SJCRH30 (cell line): ENCODE measurements at places on chromosomes 6 and 20. TPM values are rescaled to one million over a fixed set of nuclear protein-coding genes. Genes with fewer than 3 reads are reported as not detected.

- DNase-seq: no peak
Observed at GRCh38 chr20:9531581-9531980, 17.2 kb downstream of the LAMP5 start.

Gene NOL4L
- total RNA-seq: 2.4 and 2.5 TPM in 2 replicates

- DNase-seq: peak; percentile 73
Observed at GRCh38 chr20:22814471-22815205, 220.5 kb upstream of the SSTR4 start.

DNA sequence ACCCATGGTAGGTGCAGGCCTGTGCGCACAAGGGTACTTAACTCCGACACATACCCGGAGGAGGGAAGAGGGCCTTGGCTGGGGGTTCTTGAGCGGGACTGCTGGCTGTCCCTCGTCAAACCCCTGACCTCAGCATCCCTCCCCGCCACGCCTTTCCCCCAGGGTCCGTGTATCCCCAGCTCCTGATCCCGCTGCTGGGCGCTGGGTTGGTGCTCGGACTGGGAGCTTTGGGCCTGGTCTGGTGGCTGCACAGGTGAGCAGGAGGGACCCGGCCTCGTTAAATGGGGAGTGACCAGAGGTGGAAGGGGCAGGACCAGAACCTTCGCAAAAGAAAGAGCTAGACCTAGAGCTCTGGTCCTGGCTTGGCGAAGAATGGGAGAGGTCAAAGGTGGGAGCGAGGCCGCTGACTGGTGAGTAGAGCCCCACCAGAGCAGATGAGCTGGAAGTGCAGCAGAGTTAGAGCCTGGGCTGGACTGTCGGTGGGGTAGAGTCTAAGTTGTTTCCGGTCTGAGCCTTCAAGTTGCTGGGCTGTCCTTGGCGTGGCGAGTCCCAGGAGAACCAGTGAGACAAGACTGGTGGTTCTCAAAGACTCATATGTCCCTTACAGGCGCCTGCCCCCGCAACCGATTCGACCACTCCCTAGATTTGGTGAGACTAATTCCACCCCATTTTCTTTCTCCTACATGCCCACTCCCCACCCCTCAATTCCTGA is 963 bp downstream of the MPIG6B start:
- no peak for DNase-seq

Gene JPH2
- total RNA-seq: 6.7 and 7.4 TPM in 2 replicates

GRCh38 chr6:1208876-1209275 is 103.0 kb upstream of the FOXQ1 start:
- no peak for DNase-seq

GRCh38 chr6:117928833-117929232 is 21.8 kb downstream of the SLC35F1 start:
- no peak for DNase-seq

Gene DLK2
- 5.4 and 5.8 TPM in 2 replicates for total RNA-seq

Gene COL9A1
- total RNA-seq: 4.7 and 4.8 TPM in 2 replicates

Gene DNMT3B
- 15.6 TPM in 2 replicates for total RNA-seq

DNA sequence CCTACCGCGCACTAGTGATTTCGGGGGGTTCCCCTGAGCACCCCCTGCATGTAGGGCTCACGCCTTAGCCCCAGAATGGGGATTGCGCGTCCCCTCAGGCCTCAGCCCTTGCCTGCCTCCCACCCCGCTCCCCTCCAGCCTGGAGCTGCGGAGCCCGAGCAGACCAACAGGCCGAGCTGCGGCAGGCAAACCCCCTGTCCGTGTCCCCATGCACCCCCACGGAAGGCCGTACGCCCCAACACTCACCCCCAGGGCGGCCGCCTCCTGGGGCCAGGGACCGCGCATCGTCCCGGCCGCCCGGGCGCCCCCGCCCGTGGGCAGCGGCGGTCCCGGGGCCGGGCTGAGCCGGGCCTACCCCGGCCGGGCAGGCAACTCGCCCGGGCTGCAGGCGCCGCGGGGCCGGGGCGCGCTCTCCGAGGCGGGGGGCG is 1.2 kb upstream of the KCNB1 start:
- DNase-seq: no peak

Gene PRDM13
- not detected in 2 replicates for total RNA-seq

Gene CGA
- 0.20 TPM in 1 of 2 replicates, not detected in the other for total RNA-seq
